A172 (cell line): ENCODE measurements at places on chromosomes 2 and 18.

GRCh38 chr2:200033929-200034328 is 78.5 kb downstream of the MAIP1 start:
- DNase-seq = no peak

- peak; percentile 68 for DNase-seq
Observed at GRCh38 chr2:238423561-238424312, 3.0 kb upstream of the ASB1 start.

GRCh38 chr2:1634681-1635341 is 109.5 kb downstream of the PXDN start:
- no peak for DNase-seq

GRCh38 chr18:58388736-58389135 is 240.2 kb downstream of the ALPK2 start:
- DNase-seq = no peak

DNA sequence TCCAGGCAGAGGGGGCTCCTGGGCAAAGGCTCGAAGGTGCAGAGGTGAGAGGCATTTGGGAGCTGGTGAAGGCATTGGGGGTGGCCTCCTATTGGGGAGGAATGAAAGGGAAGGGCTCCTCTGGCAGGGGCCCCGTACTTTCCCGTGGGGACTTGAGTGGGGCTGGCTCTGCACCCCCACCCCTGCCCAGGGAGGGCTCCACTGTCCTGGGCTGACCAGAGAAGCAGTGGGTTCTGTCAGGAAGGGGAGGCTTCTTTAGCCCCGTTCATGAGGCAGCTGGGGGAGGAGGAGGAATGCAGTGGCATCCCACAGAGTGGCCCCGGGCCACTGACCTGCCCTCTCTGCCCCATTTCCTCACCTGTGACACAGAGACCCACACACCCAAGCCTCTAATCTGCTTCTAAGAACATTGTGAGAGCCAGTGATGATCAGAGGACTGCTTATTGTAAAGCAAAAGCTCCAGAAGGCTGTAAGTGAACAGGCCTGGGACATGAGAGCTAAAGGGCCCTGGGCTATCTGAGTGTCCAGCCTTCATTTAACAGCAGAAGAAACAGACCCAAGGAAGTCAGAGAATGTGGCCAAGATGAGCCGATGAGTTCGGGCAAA is 38.6 kb upstream of the GPAT2 start:
- DNase-seq = no peak

DNA sequence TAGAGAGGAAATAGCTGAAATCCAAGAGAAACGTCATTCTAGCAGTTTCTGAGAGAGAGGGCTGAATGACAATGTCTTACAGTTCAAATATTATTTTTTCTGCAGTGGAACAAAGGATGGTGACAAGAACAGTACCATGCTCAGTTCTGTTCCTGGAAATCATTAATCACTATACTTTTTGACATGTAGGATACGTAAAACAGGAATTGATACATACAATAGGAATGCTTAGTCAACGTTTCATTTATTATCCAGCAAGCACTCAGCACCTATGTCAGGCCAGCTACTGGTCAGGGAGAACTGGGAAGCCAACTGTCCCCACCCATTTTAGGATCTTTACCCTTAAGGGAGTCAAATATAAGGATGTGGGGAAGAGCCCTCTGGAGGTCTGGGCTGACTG is 114.7 kb downstream of the DHRS9 start:
- DNase-seq = no peak

GRCh38 chr18:24975496-24976372 is 376.2 kb downstream of the ZNF521 start:
- no peak for DNase-seq

GRCh38 chr2:211868996-211869533 is 669.5 kb downstream of the ERBB4 start:
- DNase-seq = no peak

- no peak for DNase-seq
Observed at GRCh38 chr2:126986631-126987187, 88.0 kb downstream of the TEX51 start.

DNA sequence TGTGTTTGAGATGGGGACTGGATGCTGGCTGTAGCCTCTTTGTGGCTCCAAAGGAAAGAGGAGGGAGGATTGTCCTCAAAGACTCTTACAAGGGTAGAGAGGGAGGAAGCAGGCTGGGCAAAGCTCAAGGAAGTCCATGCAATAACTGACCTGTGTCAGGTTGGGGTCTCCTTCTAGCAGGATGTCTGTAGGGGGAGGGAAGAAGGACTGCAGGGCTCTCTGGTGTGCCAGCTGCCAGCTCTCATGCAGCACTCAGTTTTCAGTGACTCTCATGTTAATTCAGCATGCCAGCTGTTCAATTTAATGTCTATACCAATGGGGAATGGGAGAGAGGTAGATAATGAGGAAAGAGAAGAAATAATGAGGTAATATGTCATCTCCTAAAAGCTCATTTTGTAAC is 85.3 kb upstream of the RANBP2 start:
- DNase-seq = no peak

DNA sequence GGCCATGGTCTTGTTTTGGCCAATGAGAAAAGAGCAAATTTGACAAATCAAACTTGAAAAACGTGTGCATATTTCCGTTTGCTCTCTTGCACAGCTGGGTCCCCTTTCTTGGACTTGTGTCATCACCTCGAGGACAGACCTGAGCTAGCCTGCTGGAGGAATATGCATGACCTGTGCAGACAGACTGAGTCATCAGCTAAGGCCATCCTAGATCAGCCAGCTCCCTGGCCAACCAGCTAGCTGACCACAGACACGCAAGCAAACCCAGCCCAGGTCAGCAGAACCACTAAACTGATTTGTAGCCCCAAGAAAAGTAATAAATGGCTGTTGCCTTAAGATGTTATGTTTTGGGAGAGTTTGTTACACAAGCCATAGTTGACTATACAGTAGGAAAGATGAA is 61.3 kb upstream of the PAX3 start:
- DNase-seq = no peak

GRCh38 chr2:121005453-121005852 is 269.8 kb downstream of the GLI2 start:
- DNase-seq = no peak
